NCI-H774 (cell line): ENCODE measurements at places on chromosomes 3 and 15.

GRCh38 chr15:77710206-77710605 is 77.5 kb upstream of the LINGO1 start:
- DNase-seq, result no peak

- DNase-seq, result no peak
Observed at GRCh38 chr3:160748787-160749186, 7.2 kb upstream of the PPM1L start.

DNA sequence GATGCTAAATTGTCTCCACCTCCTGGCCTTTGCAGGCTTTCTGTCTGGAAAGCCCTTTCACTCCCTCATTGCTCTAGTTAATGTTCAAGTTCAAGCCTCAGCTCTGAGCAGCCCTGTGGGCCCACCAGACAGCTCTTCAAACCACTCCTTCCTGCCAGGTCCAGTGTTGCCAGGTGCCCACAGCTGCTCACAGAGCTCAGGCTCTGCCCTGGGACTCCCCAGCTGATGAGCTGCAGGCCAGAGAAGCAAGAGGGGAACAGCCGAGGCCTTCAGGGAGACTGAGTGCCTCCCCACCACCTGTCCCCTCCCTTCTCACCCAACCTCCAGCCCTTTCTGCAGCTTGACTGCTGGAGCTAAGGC is 1.3 kb upstream of the ZBTB47 start:
- no peak for DNase-seq

DNA sequence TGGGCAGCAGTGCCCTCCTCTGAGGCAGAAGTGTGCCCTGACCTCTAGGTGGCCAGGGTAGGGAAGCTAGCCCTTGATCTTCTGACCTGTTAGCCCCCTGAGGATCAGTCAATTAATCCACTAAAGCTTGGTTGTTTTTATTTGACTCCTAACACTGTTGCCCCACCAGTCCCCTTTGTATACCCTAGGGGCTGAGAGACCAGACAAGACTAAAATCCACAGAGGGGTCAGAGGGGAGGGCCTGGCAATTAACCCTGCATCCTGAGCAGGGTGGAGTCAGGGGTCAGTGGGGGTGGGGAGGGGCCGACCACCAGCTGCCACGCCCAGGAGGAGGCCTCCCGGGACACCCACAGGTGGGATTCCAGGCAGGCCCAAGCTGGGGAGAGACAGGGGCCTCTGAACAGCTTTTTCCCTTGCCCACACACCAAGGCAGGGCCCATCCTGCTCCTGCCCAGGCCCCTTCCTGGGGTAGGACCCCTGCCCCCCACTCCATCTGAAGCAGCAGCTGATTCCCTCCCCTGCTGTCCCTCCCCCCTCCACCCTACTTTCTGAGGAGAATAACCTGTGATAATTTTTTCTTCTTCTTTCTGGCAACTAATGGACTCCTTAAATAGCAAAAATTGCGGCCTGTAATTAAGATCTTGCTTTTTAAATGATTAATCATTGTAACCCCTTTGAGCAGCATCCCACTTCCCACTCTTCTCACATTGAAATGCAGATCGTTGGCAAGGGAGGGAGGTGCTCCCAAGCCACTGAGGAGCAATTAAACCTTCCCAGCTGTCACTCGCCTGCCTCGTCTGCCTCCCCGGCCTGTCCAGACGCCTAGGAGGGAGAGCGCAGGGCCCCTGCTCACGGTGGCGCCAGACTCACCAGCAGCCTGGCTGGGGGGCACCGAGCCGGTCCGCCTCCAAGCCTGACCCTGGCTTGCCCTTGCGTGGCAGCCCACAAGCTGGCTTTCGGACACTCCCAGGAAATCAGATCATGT is 51.9 kb downstream of the RHCG start:
- no peak for DNase-seq

- DNase-seq, result peak; percentile 95
Observed at GRCh38 chr3:184540777-184541681, 20.6 kb upstream of the EPHB3 start.

GRCh38 chr3:134685929-134686802 is 35.3 kb upstream of the KY start:
- no peak for DNase-seq

DNA sequence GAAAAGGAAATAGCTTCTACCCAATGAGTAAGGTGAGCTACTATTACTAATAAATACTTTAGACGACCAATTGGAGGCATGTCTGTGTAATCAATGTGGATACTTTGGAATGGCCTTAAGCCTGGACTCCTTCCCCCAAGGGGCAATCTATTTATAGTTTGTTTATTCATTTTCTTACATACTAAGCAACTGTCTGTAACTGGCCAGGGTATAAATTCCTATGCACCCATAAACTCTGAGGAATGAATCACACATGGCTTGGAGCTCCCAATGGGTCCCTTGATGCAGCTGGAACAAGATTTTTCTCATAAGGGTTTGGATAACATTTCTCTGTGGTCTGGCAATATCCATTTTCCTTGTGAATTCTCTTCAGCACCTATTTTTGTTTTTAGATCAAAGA is 506.8 kb downstream of the EDEM1 start:
- no peak for DNase-seq

- no peak for DNase-seq
Observed at GRCh38 chr15:101450403-101451265, 38.9 kb downstream of the PCSK6 start.

DNA sequence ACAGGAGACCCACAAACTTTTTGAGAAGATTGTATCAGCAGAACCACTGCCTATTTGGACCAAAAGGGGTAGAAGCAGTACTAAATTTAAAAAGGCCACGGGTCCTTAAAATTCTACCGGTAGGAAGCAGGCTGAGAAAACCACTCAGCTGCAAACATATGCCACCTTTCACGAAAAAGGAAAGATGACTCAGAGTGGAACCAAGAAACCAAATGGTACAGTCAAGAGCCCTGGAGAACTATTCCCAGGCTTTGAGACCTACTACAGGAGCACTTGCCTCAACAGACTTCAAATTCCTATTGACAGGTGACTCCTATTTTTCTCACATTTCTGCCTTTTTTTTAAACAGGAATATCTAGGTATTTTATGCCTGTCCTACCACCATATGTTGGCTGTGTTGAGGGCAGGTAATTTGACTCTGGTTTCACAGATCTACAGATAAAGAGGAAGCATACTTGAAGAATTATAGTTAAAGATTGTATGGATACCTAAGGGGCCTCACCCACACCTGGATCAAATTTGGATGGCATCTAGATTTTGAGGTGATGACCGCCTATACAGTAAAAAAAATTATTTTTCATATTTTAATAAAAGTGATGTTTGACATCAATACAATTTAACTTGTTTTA is 10.1 kb downstream of the GOLIM4 start:
- no peak for DNase-seq

DNA sequence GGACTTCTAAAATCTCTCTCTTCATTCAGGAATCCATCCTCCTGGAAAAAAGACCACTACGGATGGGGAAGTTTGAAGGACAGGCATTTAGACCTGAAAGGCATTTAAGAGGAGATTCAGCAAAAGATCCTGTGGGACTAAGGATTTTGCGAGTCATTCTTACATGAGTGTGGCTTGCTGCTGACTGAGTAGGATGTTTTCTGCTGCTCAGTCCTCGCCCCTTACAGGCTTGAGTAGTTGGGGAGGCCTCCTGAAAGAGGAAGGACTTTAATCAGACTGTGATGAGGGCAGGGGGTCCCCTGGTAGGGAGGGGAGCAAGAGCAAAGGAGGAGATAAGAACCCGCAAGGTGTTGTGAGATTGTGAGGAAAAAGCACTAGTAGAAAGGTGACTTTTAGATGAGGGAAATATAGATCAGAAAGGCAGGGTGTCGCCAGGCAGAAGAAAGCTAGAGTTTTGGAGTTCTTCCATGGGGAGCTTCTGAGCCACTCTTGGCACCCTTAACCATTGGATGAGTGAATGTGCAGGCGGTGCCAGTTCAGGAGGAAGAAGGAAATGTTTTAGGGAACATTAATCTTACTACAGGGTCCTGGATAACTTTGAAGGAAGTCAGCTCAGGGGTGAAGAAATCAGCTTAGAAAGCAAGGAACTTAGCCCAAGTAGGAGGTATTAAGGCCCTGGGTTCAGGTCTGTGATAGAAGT is 171.1 kb downstream of the RORA start:
- DNase-seq, result no peak

- peak; percentile 76 for DNase-seq
Observed at GRCh38 chr15:80778964-80779657, at the start of gene CEMIP. CEMIP (plus strand) TSS chr15:80779370; CDS start chr15:80873880, 94,510 bp downstream.

- no peak for DNase-seq
Observed at GRCh38 chr3:184629555-184630160, 68.1 kb downstream of the EPHB3 start.

GRCh38 chr3:190326361-190326760 is 4.1 kb upstream of the CLDN1 start:
- no peak for DNase-seq

DNA sequence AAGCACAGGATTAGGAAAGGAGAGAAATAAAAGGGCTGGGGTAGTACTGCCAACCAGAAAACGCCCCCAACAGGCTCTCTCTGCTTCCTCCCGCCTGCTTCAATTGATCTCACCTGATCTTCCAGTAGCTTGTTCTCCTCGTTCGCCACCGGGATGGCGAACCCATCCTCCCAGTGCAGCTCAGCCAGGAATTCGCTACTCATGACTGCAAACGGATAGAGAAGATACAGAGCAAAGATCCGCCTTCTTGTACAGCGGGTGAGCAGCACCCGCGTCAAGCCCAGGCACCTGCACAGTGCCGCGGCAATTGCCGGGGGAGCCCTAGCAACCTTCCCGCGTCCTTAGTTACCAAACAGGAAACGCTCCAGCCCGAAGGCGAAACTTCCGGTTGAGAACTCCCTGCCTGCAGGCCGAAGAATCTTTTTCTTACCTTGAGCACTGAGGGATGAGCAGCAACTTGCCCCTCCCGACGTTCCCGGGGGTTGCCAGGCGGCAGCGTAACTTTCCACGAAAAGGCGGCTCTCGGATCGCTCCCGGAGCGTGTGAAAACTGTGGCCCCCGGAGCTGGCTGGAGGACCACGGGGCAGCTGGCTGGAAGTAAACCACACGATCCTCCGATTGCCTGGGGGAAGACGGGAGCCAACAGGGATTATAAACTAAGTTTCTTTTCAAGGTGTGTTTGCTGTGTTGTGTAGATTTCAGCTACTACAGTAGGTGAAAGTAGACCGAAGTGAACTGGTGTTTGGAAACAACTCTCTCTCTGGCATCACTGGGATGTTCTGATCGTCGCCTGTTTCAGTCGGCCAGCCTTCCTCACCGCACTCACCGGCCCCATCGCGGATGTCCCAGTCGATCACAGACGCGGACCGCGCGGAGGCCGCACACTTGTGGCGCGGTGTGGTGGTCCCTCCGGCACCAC is at the start of gene CCDC39:
Gene CCDC39 (minus strand): TSS at position 312 of the 919 bp plus-strand sequence. CDS start 109 bp downstream, at position 203.
- DNase-seq, result peak; percentile 95

DNA sequence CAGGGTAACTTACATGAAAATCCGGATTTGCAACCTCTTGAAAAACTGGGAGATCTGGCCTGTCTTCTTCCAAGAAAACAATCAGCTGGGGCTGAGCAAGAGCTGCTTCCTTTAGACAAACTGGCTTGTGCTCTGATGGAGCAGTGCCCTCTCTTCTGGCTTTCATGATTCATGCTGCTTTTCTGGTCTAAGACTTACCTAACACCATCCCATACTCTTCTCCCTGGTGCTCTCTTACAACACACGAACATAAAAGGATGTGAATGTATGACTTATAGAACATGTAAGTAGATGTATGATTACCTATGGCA is 9.9 kb downstream of the TJP1 start:
- DNase-seq, result no peak

- DNase-seq, result no peak
Observed at GRCh38 chr3:165056510-165056909, 21.8 kb downstream of the SI start.

GRCh38 chr3:11161666-11162065 is 7.4 kb downstream of the HRH1 start:
- no peak for DNase-seq

- DNase-seq, result no peak
Observed at GRCh38 chr3:48696156-48696555, 10.4 kb upstream of the NCKIPSD start.

GRCh38 chr15:79680720-79681119 is 216.1 kb downstream of the MTHFS start:
- no peak for DNase-seq
